ENCODE measurements at places on chromosomes 7 and 10.
A peak's percentile ranks its signal among the peaks of the same experiment; 100 is the strongest.

- DNase-seq, result no peak
These were observed 38.2 kb downstream of the HTRA1 start for GRCh38 chr10:122499491-122499941.

DNA sequence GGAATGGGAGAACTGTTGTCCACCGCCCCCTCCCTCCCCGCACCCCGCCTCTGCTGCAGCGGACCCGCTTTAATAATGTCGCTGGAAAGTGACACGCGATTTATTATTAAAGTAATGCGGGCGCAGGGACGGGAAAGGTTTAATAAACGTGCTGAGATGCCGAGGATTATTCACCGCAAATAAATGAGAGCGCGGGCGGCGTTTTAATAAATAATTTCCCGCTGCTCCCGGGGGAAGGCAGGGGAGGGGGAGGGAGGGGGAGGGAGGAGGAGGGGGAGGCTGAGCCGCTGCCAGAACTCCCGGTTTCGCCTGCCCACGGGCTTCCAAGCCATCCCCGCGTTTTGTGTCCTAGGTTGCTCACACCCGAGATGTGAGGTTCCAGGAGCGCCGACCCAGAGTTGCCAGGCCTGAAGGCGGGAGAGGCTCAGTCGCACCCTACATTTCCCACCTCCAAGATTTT lies 5.1 kb downstream of the KAZALD1 start:
- DNase-seq, result no peak

DNA sequence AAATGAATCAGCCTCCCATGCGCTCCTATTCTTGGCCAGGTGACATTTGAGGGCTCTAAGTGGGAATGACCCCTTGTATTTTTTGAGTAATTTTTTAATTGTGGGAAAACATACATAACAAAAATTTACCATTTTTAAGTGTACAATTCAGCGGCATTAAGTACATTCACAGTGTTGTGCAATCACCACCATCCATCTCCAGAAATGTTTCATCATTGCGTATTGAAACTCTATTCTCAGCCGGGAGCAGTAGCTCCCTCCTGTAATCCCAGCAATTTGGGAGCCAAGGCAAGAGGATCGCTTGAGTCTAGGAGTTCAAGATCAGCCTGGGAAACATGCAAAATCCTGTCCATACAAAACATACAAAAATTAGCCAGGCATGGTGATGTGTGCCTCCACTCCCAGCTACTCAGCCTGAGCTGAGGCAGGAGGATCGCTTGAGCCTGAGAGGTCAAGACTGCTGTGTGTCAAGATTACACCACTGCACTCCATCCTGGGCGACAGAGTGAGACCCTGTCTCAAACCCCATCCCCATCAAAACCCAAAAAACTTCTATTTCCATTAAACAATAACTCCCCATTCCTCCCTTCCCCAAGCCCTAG lies 2.5 kb downstream of the ANTXRL start:
- DNase-seq, result no peak

- DNase-seq, result no peak
These were observed 100.0 kb upstream of the EGR2 start for GRCh38 chr10:62916141-62916603.

- DNase-seq, result no peak
These were observed 134.4 kb downstream of the SLC16A9 start for GRCh38 chr10:59575269-59575668.

DNA sequence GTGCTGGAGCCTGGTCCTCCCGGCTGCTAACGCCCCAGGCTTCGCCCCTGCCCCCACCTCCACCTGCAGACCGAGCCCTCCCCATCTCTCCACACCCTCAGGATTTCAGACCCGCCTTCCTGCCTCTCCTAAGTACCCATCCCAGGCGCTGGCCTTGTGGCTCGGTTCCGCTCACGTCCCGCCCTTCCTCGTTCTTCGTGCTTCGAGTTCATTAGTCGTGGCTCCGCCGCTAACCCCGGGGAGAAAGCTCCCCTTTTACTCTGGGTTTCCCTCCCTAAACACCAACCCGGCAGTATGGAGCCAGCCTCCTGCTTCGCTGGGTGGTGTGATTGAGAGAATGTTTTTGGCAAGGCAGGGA lies 11.2 kb downstream of the EMX2 start:
- no peak for DNase-seq

DNA sequence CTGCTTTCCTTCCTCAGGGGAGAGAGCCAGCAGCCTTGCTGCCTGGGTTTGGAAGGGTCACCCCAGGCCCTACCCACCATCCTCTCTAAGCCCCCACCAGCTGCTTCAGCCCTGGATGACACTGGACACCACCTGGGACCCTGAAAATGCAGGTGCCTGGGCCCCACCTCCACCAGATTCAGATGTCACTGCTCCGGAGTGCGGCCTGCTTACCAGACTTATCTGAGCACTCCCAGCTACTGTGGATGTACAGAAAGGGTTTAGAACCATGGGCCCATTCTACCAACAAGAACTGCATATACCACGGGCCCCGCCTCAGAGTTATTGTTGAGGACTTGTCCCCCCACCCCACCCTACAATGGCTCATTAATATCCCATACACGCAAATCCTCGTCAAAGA lies 172.3 kb downstream of the PTPRN2 start:
- no peak for DNase-seq

GRCh38 chr7:4906682-4907081 lies 23.2 kb upstream of the RADIL start:
- DNase-seq, result no peak

DNA sequence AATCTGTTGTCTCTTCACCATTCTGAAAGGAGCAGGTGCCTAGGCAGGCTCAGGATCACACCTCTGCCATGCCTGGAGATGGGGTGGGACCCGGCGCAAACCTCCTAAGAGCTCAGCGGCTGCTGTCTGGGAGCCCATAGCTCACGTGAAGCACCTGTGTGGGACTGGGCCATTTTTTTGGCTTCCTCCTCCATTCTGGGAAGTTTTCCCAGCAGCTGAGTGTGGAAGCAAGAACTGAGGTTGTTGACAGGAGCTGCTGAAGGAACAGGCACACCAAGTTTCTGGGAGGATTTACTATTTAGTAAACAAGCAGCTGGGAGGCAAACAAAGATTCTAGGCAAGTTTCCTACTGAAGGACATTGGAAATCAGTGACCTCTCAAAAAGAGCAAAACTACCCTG lies 77.3 kb downstream of the FAM13C start:
- DNase-seq, result no peak

GRCh38 chr10:58384999-58385783 lies at the start of gene TFAM:
Gene TFAM (plus strand): TSS chr10:58385410. CDS start chr10:58385548, 138 bp downstream.
- peak; percentile 99 for DNase-seq
